Heart right ventricle (tissue), 16 donors: ENCODE measurements at places on chromosomes 5 and 9.

- no peak overlapping the region for H3K4me3 ChIP-seq
- no peak for DNase-seq
- H3K36me3 ChIP-seq: no peaks in the 10 kb centered on the region
- H3K27ac ChIP-seq: no peak overlapping the region
- H3K27me3 ChIP-seq: no peaks in the 10 kb centered on the region
These were observed 236.1 kb downstream of the ASTN2 start for GRCh38 chr9:117178596-117179375.

- H3K4me1 ChIP-seq: no peaks in the 10 kb centered on the region
- no peak overlapping the region for H3K27ac ChIP-seq
- no peak overlapping the region for H3K4me3 ChIP-seq
- no peak for DNase-seq
These were observed 39.9 kb downstream of the SLIT3 start for GRCh38 chr5:169260896-169261569.

- no peaks in the 10 kb centered on the region for H3K27me3 ChIP-seq
- no peak overlapping the region for H3K4me3 ChIP-seq
- no peak for DNase-seq
These were observed 39.0 kb upstream of the FAT2 start for GRCh38 chr5:151630088-151630487.

DNA sequence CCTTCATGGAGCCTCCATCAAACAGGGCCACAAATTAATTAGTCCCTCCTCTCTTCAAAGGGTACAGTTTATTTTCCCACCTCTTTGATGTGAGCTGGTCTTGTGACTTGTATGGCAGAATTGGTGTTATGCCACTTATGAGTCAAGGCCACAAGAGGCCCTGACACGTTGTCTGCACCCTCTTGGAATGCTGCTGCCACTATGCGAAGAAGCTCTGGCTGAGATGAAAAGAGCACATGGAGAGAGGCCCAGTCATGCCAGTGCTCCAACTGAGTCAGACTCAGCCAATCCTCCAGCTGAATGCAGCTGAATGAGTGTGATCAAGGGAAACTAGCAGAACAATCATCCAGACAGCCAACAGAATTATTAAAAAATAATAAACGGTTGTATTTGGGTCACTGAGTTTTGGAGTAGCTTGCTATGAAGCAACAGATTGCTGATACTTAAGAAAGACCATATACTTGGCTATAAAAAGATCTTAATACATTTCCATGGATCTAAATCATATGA is 128.3 kb downstream of the MARCHF11 start:
- no peak overlapping the region for H3K4me3 ChIP-seq
- H3K27me3 ChIP-seq: no peaks in the 10 kb centered on the region
- no peak overlapping the region for H3K27ac ChIP-seq
- H3K36me3 ChIP-seq: no peaks in the 10 kb centered on the region
- no peak for DNase-seq

DNA sequence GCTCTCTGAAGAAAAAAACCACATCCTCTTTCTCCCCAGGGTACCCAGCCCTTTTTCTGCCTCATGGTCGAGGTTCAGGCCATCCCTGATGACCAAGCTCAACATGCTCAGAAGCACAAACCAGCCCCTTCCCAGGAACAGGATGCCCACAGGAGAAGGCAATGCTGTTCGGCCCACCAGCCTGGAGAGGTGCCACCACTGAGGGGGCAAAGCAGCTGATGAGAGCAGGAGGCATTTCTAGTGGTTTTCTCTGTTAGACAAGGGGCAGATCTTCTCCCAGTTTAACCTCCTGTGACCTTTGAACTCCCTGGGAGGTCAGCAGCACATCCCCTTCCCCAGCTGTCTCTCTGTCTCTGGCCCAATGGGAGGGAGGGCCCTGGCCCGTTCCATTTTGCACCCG is 73.0 kb downstream of the PAX5 start:
- H3K27ac ChIP-seq: no peak overlapping the region
- peaks cover 24% of the 10 kb centered on the region for H3K27me3 ChIP-seq
- DNase-seq: no peak
- H3K4me1 ChIP-seq: no peaks in the 10 kb centered on the region
